ENCODE measurements at places on chromosomes 4 and X.

DNA sequence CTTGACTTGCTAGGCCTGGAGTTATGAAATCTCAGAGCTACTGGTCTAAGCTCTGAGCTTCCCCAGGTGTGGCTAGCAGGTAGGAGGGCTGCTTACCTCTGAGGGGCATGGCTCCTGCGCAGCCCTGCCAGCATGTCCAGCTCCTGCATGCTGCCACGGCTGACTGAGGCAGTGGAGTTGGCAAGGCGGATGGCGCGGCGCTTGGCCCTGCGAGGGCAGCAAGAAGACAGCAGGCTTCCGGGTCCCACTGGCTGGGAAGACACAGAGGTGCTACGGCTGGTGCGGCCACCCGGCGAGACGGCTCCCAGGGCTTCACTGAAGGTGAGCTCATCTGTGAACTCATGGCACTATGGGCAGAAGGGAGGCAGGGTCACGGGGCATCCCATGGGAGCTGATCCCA lies 5.7 kb downstream of the KCND1 start:
- DNase-seq = no peak

GRCh38 chrX:123581586-123581985 lies 151.3 kb downstream of the THOC2 start:
- DNase-seq = no peak

DNA sequence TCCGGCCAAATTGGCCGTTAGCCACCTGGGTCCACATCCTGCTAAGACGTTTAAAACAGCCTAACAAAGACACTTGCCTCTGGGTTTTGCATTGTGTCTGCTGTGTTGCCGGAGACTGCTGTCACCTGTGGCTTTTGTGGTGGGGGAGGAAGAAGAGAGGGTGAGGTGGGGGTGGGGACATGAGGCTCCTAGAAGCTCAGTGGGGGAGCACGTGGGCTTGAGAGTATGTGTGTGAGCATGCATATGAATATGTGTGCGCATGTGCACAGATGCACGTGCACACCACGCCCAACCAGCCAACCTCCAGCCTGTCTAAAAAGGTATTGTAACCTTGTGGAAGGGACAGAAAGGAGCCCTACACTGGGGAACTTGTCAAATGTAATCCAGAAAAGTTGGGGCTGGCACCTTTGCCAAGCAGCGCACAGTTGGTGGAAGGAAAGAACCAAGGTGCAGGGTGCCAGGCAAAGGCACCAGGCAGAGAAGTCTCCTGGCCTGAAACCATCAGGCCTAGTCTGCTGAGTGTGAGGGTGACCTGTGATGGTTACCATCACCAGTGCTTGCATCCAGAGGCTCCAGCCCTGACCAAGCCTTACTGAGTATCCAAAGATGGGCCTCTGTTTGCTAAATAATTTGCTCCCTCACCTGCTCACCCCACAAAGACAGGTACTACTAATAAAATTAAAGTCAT lies 10.1 kb upstream of the SASH3 start:
- no peak for DNase-seq

DNA sequence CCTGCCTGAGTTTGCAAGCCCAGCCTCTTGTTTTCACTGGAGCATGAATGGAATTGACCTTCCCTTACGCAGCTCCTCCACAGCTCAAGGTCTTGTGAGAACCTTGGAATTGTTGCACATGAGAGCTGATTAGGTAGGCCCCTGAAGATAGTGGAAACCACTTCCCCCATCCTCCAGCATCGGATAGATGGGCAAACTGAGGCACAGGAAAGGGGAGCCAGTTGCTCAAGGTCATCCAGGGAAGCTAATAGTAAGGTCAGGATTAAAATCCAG lies 27.2 kb downstream of the PJA1 start:
- DNase-seq = no peak

DNA sequence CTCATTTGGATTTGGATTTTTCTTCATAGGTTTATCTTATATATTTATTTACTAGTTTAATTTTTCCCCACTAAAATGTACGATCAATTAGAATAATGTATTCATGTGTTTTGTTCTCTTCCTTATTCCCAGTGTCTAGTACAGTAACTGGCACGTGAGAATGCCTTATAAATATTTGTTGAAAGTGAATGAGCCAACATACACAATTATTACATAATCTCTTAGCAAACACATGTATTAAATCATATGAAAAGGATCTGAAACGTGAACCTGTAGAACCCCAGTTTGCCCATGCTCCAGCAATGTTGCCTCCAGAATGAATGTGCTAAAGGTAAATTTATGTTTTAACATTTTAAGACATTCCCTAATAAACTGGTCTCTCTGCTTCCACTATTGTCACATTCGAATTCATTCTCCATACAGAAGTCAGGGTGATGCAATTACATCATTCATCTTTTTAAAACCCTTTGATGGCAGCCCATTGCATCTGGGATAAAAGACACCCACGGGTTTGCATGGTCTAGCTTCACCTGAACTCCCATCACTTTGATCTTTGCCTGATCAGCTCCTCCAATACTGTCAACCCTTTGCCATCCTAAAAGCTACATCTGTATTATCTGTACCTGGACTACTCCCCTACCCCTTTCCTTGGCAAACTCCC lies 30.7 kb upstream of the AREG start:
- DNase-seq = no peak

GRCh38 chrX:48058621-48059295 lies 12.7 kb downstream of the ZNF630 start:
- no peak for DNase-seq

DNA sequence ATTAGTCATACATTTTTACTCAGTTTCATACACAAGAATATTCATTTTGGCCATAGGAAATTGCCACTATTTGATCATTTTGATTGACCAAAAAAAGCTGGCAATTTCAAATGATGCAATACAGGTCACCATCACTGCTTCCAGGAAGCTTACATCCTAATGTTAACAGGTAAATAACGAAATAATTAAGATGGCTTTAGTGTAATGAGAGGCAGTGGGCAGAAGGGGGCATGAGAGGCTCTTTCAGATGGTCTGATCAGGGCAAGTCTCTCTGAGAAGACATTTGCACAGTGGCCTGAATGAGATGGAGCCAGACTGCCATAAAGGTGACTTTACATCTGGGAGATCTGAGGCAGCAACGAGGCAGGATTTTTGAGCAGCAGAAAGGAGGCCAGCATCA lies 170.7 kb downstream of the SLIT2 start:
- DNase-seq = no peak

- DNase-seq = no peak
Observed at GRCh38 chr4:153546280-153546679, 80.1 kb downstream of the TMEM131L start.

DNA sequence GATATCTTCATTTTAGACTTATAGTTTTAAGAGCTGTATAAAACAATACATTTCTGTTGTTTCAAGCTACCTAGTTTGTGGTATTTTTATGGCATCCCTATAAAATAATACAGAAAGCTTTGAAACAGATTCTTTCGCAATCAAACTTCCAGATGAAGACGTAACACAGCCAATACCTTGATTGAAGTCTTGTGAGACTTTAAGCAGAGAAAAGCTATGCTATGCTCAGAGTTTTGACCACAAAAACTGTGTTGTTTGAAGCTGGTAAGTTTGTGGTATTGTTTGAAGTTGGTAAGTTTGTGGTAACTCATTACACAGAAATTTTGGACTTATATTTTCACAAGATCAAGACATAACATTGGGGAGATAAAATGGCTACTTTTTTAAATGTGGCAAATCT lies 201.8 kb upstream of the UGT8 start:
- no peak for DNase-seq

- DNase-seq = no peak
Observed at GRCh38 chr4:140059159-140059558, 94.8 kb downstream of the MAML3 start.

- no peak for DNase-seq
Observed at GRCh38 chrX:45233531-45233930, 32.9 kb upstream of the DIPK2B start.

DNA sequence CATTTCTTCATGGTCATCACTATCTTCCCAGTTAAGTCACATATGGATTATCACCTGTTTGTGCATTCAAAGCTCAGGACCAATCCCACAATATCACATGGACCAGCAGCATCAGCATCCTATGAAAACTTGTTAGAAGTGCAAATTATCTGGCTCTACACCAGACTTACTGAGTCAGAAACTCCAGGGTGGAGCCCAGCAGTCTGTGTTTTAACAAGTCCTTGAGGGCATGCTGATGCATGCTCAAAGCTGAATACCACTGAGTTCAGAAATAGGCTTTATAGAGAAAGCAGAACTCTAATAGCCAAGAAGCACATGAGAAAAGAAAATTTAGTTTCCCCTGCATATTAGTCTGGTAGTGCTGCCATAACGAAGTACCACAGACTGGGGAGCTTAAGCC lies 62.4 kb upstream of the GABRQ start:
- DNase-seq = no peak

GRCh38 chr4:54032558-54033135 lies 31.8 kb downstream of the CHIC2 start:
- no peak for DNase-seq

GRCh38 chr4:141124224-141124623 lies 9.0 kb downstream of the RNF150 start:
- DNase-seq = no peak

DNA sequence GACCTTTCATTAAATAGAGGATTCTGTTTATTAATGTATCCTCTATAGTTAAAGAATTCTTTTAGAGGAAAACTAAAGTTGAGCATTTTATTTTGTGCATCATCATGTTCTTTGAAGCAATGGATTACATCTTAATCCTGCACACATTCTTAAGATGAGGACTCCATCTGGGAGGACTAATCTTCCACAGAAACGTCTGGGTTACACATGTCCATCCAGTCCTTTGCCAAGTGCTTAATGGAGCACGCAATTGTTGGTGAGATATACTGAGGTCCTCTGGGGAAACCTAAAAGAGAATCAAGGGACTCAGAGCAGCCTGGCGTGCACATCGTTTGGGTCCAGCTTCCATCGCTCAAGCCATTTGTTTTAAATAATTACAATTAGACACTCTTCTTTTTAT lies 115.1 kb upstream of the SFRP2 start:
- DNase-seq = no peak

DNA sequence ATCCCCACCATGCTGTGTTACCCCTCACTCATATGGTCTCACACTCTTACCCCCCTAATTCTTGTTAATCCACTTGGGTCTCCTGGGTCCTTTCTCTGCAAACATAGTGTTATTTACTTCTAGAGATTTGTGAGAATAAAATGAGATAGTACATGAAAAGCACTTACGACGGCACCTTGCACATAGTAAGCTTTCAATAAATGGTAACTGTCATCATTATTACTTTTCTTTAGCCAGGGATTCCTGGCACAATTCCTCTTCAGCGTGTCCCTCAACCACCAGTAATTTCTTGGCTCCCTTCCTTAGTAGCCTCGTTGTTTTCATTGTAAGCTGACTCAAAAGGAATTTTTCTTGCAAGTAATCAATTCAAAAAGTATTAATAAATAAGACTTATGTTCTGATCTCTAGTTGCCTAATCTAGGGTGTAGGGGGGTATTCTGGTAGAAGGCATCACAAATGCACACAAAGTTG lies 30.1 kb upstream of the RBMX start:
- no peak for DNase-seq

DNA sequence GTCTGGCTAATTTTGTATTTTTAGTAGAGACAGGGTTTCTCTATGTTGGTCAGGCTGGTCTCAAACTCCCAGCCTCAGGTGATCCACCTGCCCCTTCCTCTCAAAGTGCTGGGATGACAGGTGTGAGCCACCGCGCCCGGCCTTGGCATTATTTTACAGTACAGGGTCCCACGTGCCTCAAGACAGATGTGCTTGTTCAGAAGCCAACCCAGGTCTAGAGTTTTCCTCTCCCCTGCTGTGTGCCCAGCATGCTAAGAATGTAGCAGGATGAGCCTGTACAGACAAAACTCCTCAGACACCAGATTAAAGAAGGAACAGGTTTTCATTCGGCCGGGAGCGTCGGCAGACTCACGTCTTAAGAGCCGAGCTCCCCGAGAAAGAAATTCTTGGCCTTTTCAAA lies 42.2 kb downstream of the CRLF2 start:
- DNase-seq = no peak

GRCh38 chr4:15327311-15328298 lies 100.2 kb upstream of the C1QTNF7 start:
- DNase-seq = no peak

GRCh38 chr4:70623323-70623722 lies 5.2 kb upstream of the ENAM start:
- no peak for DNase-seq

DNA sequence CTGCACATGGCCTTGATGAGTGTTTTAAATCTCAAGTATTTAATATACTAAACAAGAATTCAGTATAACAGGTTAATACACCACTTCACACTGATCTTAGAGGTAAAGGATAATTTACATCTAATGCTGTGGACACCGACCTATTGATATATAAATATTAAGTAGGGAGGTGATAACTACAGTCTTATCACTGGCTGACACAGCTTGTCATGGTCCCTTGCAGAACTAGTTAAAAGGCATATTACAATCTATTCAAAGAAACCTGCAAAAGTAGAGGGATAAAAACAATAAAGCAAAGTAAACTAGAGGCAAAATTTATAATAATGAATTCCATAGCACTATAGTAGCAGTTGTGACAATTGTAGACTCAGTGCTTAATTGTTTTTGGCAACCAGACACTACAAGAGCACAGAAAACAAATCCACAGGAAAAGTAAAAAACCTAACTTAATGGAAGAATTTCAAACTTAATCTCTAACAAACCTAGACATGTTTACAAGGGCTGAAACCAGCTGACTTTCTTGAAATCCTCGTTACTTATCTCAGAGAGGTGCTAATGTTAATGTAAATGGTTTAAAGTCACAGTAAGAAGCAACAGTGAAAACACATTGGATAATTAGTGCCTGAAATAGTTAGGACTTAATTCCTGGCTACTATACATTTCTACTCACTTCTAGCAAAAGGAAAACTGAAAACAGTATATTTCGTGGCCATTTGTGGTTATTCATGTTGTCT lies 25.0 kb downstream of the MFAP3L start:
- DNase-seq = no peak

DNA sequence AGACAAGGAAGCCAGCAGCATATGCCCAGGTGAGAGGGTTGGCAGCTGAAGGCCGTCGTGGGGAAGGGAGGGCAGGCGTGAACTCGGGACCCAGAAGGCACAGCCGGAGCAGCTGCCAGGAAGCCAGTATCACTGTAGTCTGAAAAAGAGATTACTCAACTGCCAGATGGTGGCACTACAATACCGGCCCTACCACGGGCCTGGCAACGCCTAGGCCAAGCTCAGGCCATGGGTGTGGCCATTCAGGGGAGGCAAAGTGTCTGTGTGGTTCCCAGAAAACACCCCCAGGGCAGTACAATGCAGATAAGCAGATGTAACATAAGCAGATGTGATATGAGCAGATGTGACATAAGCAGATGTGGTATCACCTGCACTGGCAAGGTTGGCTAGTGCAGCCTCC lies 236.0 kb downstream of the AFAP1 start:
- no peak for DNase-seq

DNA sequence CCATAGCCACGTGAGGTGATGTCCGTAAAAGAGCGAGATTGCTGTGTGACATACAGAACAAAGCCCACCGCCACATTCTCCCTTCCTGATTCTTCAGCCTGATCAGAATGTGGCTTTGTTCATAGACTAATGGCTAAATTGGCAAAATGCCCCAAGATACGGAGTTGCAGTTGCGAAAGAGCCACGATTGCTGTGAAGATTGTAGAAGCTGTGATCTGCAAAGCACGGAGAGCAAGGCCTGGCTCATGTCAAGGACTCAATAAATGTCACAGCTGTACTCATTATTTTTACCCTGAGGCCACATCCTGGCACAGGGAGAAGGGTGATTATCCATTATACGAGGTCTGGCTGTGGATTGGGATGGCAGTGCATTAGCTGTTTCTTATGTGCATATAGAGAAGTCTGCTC lies 34.2 kb downstream of the ARSD start:
- no peak for DNase-seq

Data from stimulated activated CD8-positive, alpha-beta memory T cell treated with anti-CD3 and anti-CD28 coated beads, Interleukin-2, amount 100 ng/mL, for 48 hours (primary cell).